ENCODE measurements at places on chromosomes 3 and 15.

- DNase-seq = no peak
These were observed 54.2 kb downstream of the PHLDB2 start for GRCh38 chr3:111913163-111913763.

GRCh38 chr15:65863106-65863505 lies 6.2 kb upstream of the RAB11A start:
- no peak for DNase-seq

DNA sequence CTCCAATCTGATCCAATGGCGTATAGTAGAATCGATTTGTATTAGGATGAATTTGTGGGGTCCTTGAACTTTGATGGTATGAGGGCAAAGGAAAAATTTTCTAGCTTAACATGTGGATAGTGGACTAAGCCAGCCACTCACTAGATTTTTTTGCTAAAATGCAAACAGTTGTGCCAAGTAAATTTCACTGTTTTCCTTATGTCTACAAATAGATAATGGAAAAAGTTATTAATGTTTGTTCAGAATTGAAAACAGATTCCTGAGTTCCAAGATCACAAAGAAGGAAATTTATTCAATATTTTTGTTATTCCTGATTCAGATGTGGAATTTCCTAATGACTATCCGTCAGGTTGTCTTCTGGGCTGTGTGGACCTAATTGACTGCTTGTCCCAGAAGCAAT lies 35.2 kb upstream of the ZNF609 start:
- DNase-seq = no peak

- no peak for DNase-seq
These were observed 107.8 kb downstream of the PTPRG start for GRCh38 chr3:61669203-61669602.

DNA sequence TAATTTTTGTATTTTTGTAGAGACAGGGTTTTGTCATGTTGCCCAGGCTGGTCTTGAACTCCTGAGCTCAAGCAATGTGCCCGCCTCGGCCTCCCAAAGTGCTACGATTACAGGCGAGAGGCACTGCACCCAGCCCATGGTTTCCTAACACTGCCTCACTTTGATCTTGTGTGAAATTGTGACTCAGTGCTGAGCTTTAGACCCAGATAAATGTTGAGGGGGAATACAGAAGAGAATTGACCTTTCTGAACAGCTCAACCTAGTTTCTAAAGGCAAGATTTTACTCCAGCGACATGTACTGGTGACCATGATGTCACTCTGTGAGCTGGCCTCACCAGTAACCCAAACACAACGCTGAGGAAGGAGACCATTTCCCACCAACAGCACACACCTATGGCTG lies 73.5 kb downstream of the ATP1B3 start:
- DNase-seq = no peak

DNA sequence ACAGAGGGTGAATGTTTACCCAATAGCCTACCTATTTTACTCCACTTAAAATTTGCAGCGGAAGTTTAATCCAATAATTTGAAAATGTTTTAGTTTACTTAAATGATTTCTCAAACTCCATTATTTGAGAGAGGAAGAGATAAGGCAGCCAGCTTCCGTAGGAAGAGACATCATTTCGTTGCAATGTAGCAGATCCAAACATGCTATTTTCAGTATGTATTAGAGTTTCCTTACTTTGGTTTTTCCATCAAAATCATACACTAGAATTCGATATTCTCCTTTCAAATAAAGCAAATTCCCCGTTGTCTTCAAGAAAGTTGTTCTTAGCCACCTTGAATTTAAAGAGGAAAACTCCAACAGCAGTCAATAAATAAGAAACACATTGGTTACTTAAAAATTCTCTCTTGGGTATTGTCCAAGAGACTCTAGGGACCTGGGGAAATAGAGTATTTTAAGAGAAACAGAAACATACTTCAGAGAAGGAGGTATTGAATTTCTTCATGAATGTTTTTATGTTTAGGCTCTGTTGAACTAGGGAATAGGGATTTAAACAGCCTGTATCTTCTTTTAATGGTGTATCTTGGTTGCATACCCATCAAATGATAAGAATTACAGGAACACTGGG lies 324.5 kb upstream of the GBE1 start:
- no peak for DNase-seq
